Nephron progenitor cell (in vitro differentiated cells): ENCODE measurements at places on chromosomes 5 and 9.

DNA sequence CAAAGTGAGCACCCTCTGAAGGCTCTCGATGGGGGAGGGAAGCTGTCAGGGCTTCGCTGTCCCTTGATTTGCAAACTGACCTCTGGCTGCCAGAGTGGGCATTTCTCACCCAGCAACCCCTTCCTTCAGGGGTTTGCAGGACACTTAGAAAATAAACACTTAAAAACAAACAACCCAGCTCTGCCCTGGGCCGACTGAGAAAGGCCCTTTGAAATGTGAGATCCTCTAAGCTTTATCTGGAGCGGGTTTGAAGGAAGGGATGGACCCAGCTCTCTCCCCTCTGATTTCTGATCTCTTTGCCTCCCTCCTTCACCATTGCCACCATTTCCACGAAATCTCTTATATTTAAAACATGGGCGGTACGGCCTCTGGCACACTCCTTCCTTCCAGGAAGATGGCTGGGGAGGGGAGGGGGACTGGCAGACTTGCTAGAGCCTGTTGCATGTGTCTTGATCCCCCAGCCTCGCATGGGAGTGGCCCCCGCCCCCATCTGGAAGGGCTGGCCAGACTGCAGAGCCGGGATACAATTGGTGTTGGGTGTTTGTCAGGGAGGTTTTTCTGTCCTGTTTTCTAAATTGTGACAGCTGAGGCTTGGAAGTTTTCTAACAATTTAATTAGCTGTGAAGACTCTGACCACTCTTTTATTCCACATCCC lies 20.2 kb downstream of the OLFM1 start:
- DNase-seq: no peak

- DNase-seq: no peak
Observed at GRCh38 chr9:113542006-113542405, 78.5 kb downstream of the RGS3 start.

DNA sequence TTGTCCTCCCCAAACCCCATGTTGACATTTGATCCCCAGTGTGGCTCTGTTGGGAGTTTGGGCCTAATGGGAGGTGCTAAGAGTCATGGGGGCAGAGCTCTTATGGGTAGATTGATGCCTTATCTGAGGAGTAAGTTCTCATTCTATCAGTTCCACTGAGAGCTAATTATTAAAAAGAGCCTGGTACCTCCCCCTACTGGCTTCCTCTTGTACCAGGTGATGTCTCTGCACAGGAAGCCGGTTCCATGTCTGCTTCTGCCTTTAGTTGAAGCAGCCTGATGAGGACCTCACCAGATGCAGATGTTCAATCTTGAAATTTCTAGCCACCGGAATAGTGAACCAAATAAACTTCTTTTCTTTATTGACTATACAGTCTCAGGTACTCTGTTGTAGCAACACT lies 10.8 kb downstream of the GABRB2 start:
- DNase-seq: no peak

DNA sequence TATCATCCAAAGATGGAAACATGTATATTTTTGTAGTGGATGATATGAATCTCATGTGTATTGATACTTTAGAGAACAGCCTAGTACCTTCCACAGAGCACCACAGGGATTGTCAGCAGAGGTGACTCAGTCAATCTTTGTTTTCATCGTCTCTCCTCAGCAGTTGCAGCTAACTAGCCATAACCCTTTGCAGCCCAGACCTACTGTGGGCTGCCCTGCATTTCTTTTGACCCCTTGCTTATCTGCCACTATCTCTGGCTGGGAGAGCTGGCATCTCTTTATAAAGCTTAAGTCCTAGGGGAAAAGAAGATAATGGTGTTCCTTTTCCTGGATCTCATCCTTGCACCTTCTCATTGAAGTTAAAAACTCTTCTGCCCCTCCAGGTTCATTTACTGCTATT lies 28.7 kb downstream of the HMGCR start:
- DNase-seq: no peak

GRCh38 chr5:33068786-33069185 lies 357.7 kb downstream of the NPR3 start:
- DNase-seq: no peak

- DNase-seq: no peak
Observed at GRCh38 chr5:150567031-150567717, 59.2 kb downstream of the NDST1 start.

- DNase-seq: no peak
Observed at GRCh38 chr9:112617371-112617770, 100.5 kb downstream of the INIP start.

DNA sequence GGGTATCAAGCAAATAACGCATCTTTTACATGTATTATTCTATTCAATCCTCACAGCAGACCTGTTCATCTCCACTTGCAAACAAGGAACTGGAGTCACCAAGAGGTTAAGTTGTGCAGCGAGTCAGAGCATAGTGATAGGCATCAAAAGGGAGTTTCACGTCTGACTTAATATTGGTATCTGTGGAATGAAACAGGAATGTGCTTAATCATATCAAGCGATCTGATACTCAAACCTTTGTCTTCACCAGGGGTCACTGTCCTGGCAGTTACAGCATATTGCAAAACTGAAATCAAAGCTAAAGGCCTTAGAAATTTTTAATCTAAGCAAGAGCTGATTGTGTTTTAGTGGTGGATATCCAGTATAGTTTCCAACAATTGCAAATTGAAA lies 271.6 kb downstream of the PLK2 start:
- no peak for DNase-seq

- DNase-seq: no peak
Observed at GRCh38 chr5:53008751-53009150, 19.6 kb downstream of the ITGA2 start.

- no peak for DNase-seq
Observed at GRCh38 chr5:78077369-78078068, 217.0 kb downstream of the AP3B1 start.

GRCh38 chr5:128637031-128637430 lies 99.0 kb upstream of the FBN2 start:
- DNase-seq: no peak

- DNase-seq: no peak
Observed at GRCh38 chr9:69647804-69648203, 24.4 kb downstream of the APBA1 start.

- peak; percentile 53 for DNase-seq
Observed at GRCh38 chr5:179763215-179763945, 30.4 kb upstream of the LTC4S start.

DNA sequence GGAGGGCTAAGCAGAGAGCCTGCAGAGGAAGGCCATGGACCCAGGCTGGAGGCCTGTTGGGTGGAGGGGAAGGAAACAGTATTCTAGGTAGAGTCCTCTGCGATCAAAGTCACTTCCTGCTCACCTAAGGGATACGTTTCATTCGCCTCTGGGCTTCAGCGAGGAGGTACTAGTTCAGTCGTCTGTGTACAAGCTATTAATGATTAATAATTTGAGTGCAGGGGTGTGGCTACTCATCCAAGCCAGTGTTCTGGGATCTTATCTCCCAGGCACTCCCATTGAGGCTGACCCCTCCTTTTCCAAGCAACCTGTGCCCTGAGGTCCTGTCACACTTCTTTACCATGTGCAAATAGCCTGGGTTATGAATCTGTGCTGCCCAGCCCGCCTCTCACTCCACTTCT lies 25.2 kb downstream of the RALGPS1 start:
- no peak for DNase-seq

GRCh38 chr9:2043243-2043642 lies 28.1 kb downstream of the SMARCA2 start:
- no peak for DNase-seq

- no peak for DNase-seq
Observed at GRCh38 chr9:128304971-128305288, 17.3 kb downstream of the TRUB2 start.

DNA sequence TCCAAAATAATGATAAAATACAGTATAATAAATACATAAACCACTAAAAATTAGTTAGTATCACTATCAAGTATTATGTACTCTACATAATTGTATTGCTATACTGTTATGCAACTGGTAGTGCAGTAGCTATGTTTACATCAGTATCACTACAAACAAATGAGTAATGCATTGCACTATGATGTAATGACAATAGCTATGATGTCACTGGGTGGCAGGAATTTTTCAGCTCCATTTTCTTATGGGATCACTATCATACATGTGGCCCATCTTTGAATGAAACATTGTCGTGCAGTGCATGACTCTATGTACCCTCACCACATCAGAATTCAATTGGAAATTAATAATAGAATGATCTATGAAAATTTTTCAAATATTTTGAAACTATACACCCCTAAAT lies 201.3 kb downstream of the MPDZ start:
- DNase-seq: no peak

DNA sequence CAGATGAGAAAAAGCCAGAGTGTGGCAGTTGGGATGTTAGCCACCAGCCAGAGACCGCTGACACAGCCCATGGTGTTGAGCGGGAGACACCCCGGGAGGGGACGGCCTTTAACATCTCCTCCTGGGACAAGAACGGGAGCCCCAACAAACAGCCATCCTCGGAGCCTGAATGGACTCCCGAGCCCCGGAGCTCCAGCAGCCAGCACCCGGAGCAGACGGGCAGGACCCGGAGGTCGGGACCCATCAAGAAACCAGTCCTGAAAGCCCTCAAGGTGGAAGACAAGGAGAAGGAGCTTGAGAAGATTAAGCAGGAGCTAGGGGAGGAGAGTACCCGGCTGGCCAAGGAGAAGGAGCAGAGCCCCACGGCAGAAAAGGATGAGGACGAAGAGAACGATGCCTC lies 28.0 kb upstream of the POMT1 start:
- DNase-seq: no peak

GRCh38 chr9:78189461-78189860 lies 46.4 kb upstream of the CEP78 start:
- DNase-seq: no peak

DNA sequence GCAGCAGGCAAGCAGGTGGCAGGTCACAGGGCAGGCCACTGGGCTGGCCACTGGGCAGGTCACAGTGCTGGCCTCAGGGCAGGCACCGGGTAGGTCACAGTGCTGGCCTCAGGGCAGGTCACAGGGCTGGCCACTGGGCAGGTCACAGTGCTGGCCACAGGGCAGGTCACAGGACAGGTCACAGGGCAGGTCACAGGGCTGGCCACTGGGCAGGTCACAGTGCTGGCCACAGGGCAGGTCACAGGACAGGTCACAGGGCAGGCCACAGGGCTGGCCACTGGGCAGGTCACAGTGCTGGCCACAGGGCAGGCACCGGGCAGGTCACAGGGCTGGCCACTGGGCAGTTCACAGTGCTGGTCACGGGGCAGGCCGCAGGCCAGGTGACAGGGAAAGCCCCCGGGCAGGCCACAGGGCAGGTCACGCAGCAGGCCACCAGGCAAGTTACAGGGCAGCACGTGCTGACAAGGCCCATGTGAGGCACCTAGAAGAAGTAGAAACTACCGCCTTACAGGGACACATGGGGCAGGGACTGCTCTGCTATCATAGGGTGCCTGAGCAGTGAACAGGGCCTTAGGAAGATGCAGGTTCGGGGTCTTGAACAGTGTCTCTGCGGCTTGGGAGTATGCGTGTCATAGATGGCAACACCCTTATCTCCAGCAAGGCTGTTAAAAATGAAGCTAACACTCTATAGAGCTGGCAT lies 18.6 kb upstream of the MED10 start:
- DNase-seq: no peak

DNA sequence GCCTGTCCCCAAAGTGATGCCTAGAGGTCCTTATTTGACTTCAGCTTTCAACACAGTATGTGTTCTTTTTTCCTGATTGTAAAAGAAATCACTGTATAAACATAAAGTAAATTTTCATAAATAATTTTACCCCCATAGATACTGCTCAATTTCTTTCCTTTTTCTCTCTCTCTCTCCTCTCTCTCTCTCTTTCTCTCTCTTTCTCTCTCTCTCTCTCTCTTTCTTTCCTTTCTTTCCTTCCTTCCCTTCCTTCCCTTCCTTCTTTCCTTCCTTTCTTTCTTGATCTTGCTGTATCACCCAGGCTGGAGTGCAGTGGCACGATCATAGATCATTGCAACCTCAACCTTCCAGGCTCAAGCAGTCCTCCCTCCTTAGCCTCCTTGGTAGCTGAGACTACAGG lies 64.8 kb downstream of the PDZD2 start:
- DNase-seq: no peak

DNA sequence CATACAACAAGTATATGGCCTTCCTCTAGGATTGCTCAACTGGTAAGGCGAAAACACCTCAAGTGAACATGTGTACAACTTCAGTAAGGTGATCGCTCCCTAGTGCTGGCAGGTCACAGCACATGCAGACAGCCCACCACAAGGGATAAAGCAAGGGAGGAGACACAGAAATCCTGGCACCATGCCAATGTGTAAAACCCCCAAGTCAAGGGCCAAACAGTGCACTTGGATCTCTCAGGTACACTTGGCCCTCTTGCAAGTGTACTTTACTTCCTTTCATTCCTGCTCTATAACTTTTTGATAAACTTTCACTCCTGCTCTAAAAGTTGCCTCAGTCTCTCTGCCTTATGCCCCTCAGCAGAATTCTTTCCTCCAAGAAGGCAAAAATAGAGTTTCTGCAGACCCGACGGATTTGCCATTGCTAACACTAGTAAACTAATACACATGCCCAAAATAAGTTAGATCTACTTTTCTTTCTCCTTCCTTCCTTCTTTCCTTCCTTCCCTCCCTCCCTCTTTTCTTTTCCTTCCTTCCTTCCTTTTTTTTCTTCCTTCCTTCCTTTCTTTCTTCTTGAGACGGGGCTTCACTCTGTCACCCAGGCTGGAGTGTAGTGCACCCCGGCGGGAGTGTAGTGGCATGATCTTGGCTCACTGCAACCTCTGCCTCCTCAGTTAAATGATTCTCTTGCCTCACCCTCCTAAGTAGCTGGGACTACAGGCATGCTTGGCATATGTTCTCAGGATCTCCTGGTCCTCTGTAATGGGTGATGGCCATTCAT lies 6.8 kb upstream of the LNPEP start:
- DNase-seq: no peak

GRCh38 chr5:1732238-1732941 lies 67.2 kb downstream of the MRPL36 start:
- no peak for DNase-seq

DNA sequence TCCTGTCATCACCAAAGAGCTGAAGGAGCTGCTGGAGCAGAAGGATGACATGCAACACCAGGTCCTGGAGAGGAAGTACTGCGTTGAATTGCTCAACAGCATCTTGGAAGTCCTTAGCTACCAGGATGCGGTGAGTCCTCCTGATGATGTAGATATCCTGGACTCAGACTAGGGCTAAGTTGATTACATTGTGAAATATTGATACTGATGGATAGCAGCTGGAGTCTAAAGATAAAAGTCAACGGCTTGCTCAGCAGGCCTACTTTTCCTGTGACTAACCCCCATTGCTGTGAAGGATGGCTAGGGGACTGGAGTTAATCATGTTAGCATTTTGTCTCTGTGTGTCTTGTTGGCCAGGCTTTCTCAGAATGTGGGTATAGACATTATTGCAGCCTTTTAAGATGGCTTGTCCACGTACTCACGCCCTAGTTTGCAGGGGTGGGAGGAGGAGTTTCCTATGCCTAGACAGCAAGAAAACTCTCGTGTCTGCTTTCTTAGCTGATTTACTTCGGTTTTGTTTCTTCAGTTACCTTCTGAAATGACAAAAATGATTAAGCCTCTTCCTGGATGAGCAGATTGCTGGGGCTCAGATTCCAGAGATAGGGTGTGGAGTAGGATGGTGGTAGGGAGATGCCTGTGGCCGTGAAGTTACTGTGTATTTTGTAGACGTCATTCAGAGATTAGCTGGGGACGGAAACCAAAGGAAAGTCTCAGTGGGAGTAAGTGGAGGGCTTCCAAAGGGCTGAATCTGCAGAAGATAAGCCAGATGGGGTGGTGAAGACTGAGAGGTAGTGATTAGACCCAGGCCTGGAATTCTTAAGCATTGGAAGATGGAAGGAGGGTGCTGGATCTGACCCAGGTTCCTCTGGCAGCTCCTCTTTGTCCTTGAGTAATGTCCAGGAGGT lies 166.3 kb downstream of the DOCK2 start:
- DNase-seq: no peak
